ENCODE measurements at places on chromosomes 16 and 17.

DNA sequence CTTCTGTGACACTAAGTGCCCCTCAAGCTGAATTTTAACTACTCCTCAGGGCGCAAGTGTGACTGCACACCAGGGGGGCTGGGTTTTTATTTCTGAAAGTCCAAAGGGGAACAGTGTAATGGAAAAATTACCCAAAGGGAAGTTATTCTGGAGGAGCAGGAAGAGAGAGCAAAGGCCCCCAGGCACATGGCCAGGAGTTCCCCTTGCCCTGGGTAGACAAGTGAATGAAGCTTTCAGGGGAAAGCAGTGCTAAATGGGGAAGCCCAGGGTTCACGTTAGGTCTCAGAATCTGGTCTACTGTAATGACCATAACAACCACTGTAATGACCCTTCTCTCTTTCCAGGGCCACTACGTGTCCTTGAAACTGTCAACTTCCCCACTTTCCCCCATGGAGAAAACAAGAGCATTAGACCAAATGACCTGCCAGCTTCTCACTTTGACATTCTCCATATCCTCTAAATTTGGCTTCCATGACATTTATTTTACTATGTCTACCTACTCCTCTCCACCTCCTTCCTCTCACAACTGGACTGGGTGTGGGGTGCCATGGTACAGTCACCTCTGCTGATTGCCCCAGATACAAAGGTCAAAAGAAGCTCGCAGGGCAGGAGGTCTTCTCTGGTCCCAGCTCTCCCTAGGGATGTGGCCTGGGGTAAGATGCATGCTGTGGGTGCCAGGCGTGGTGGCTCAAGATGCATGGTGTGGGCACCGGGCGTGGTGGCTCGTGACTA is 34.1 kb upstream of the MMP2 start:
- DNase-seq, result no peak

- DNase-seq, result no peak
These were observed 11.1 kb downstream of the CMTM2 start for GRCh38 chr16:66590322-66590721.

DNA sequence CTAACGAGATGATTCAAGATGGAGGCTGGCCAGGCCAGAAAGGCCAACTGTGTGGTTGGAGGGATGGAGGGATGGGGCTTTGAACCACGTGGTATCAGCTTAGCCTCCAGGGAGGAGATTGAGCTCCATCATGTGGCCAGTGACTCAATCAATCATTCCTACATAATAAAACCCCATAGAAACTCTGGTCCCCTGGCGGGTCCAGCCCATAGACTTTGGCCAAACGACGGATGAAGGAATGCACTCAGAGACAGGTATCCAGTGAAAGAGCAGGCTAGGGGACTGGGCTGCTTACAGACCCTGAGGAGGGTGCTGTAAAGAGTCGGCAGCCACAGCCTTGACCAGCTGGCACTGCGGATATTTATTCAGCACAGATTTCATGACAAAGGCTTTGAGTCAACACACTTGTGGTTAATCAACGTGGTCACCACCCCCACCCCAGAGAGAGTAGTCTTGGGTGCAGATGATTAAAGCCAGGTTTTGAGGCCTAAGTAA is 308.7 kb upstream of the TNRC6C start:
- DNase-seq, result no peak

GRCh38 chr17:66354981-66355380 is 52.6 kb downstream of the PRKCA start:
- no peak for DNase-seq

DNA sequence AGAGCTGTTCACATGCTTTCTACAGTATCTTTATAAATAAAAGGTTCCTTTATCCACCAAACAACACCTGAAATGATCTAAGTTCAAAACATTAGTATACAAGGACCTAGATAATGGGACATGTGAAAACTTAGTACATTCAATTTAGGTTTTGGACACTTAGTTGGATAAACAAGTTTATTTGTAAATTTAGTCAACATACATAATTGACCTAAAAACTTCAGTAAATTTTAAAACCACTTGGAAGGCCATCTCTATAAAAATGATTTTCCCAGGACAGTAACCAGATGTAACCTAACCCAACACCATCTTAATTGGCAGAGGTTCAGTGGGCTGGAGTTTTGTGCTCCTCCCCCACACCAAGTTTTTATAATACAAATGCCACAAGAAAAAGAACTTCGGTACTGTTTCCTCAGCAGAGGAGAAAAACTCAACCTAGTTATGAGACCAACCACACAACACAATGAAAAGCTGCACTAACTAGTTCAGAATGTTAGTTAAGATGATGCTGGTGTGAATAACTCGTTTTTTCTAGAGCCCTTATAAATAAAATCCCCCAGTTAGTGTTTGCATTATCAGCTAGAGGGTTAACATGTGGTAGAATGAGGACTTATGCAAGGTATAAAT is 7.2 kb upstream of the UNK start:
- DNase-seq, result no peak

GRCh38 chr16:73368715-73369114 is 320.8 kb upstream of the ZFHX3 start:
- DNase-seq, result no peak

GRCh38 chr16:19810817-19811731 is 73.6 kb downstream of the GPRC5B start:
- no peak for DNase-seq

DNA sequence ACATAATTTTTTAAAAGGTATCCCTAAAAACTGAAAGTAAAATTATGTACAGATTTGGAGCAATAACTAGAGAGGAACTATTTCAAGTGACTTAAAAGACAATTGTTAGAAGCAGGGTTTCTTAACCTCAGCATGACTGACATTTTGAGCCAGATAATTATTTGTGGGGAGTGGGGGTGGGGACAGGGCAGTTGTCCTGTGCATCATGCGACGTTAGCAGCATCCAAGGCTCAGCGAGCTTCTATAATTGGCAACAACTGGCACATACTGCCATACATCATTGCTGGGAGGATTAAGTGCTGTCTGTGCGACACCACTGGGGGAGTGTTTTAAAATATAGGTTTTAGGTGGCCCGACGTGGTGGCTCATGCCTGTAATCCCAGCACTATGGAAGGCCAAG is 27.1 kb downstream of the GABARAPL2 start:
- DNase-seq, result no peak
